NCI-H2107 (cell line): ENCODE measurements at places on chromosomes 3 and 15.

DNA sequence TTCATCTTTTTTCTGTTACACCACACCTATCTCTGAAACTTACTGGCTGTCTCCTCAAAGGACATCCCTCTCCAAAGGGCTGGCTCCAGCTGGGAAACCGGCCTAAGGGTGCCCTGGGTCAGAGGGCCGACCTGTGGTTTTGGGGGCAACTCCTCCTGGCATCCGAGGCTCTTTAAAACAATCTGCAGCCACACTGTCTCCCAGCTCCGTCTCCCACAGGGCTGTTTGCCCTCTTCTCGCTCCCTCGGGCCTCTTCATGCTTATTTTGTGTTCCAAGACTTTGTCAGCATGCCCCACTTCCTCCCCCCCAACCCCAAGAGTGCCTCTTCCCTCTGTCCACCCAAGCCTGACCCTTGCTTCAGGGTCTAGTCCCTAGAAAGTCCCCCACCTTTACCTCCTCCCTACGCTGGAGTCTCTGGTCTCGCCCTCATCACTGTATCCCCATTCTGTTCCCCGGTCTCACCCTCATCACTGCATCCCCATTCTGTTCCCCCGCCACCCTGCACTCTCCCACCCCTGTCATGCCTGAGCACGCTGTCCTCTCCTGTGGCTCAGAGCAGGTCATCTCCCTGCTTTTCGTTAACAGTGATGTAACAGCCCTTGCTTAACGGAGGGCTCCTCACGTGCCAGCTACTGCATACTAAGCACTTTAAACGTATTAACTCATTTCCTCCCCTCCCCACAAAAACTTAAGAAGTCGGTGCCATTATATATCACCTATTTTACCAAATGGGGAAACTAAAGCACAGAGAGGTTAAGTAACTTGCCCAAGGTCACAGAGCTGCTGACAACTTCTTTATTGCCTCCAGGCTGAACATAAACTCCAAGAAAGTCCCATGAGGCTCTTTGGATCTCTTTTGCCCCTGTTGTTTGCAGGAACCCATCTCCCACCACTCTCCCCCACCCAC is 1.1 kb upstream of the CSK start:
- no peak for DNase-seq

GRCh38 chr3:169754711-169755110 is 10.1 kb downstream of the TERC start:
- no peak for DNase-seq

- no peak for DNase-seq
Measured at GRCh38 chr3:5195605-5196004, 8.1 kb downstream of the EDEM1 start.

GRCh38 chr15:69897471-69898237 is 200.1 kb downstream of the TLE3 start:
- DNase-seq = no peak

GRCh38 chr3:11005686-11006256 is 13.2 kb downstream of the SLC6A1 start:
- no peak for DNase-seq

- no peak for DNase-seq
Measured at GRCh38 chr3:194312743-194313281, 38.3 kb downstream of the CPN2 start.

DNA sequence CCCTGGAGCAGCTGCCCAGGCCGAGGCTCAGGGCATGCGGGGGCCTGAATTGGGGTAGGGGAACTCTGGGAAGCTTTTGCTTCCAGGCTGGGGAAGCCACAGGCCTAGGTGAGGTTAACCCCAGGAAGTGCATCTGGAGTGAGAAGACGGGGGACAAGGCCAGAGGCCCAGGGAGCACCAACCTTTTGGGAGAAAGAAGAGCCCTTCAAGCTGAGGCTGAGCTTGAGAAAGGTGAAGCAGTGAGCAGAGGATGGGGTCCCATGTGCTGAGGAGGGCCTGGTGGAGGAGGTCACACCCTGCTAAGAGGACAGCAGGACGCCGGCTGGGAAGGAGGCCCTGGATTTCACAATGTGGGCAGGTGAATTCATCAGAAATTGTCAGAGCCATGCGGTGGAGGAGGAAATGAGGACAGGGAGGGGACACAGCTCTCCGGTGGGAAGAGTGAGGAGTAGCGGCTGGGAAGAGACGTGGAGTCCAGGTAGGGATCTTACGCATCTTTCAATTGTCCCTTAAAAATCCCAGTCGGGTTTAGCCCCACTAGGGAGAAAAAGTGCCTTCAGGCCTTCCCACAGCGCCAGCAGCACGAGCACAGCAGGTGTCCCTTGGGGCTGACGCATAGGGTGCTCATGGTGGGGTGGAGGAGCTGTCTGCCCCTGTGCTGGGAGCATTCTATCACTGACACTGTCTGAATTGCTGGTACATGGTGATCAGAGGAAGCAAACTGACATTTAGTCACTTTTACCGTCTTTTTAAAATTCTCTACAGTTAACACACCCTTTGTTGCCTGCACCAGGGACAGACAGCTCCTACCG is 50.9 kb downstream of the HCN4 start:
- no peak for DNase-seq

GRCh38 chr3:29532473-29532872 is 251.6 kb downstream of the RBMS3 start:
- no peak for DNase-seq

DNA sequence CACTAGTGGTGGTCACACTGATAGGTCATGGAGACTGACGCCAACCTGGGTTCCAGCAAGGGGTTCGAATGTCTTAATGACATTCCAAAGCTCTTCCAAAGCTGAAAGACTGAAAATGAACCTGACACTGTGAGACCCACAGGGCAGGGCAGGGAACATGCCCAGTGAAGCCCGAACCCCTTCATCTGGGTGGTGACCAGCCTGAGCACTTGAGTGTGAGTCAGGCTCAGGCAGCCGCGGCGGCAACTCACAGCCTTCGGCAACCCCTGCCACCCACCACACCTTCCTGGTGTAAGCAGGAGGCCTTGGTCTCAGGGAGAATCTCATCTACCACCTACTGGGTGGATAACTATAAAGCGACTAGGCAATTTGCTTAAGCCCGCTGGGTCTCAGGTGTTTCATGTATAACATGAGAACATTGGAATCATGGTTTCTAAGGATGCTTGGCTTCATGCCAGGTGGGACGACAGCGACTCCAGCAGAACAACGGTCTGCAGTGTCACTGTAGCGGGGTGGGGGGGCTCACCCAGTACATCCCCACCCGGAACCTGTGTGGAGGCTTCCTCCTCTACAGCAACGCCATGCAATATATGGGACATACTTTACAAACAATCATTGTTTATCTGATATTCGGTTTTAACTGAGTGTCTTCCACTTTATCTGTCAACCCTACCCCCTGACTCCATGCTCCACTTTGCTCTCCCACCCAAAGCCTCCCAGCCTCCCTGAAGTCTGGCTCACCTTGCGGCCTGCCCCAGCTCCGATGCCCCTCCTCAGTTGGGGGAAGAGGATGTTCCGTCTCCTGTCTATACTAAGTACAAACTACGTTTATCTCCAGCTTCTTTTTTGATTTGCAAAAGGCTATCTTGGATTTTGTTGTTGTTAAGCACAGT is 125.0 kb upstream of the MEF2A start:
- DNase-seq = no peak

DNA sequence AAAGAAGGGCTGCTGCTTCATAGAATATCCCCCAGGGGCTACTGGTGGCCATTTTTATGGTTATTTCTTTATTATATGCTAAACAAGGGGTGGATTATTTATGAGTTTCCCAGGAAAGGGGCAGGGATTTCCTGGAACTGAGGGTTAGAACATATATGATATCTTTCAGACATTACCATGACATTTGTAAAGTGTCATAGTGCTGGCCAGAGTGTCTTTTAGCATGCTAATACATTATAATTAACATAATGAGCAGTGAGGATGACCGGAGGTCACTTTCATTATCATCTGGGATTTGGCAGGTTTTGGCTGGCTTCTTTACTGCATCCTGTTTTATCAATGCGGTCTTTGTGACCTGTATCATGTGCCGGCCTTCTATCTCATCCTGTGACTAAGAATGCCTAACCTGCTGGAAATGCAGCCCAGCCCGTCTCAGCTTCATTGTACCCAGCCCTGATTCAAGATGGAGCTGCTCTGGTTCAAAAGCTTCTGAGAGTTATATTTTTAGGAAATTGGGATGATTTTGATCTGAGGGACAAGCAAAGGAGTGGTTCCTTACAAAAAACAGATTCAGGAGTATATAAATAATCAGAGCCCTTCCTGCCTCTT is 9.1 kb upstream of the ZBTB20 start:
- no peak for DNase-seq

- DNase-seq = no peak
Measured at GRCh38 chr3:191306428-191306827, 22.8 kb upstream of the CCDC50 start.

DNA sequence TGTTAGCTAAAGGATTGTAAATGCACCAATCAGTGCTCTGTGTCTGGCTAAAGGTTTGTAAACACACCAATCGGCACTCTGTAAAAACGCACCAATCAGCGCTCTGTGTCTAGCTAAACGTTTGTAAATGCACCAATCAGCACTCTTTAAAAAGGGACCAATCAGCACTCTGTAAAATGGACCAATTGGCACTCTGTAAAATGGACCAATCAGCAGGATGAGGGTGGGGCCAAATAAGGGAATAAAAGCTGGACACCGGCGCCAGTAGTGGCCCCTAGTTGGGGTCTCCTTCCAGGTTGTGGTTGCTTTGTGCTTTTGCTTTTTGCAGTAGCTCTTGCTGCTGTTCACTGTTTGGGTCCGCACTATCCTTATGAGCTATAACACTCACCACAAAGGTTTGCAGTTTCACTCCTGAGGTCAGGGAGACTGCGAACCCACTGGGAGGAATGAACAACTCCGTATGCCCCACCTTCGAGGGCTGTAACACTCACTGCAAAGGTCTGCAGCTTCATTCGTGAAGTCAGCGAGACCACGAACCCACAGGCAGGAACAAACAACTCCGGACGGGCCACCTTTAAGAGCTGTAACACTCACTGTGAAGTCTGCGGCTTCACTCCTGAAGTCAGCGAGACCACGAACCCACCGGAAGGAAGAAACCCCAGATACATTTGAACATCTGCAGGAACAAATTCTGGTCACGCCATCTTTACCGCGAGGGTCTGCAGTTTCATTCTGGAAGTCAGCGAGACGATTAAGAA is 1.1 kb upstream of the SUCLG2 start:
- DNase-seq = no peak

DNA sequence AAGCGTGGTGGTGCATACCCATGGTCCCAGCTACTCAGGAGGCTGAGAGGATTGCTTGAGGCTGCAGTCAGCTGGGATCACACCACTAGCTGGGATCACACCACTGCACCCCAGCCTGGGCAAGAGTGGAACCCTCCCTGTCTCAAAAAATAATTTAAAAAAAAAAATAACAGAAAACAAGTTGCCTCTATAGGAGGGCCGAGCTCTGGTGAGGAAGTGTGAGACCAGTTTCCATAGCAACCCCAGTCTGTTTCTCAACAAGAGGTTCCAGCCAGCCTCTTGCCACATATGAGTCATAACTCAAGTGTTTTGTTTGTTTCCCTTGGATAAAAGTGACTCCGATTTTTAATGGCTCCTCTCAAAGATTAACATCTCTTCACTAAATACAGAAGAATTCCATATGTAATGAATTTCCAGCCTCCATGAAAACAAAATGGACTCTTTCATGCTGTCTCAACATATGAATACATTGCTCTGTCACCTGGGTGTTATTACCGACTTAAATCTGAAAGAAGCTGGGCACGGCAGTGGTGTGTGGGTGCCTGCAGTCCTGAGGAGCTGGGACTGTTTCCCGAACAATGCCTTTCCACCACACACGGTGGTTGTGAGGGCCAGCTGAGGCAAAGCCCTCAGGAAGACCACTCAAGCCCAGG is 19.7 kb downstream of the TMEM43 start:
- peak; percentile 51 for DNase-seq

- no peak for DNase-seq
Measured at GRCh38 chr15:29936353-29937049, 114.2 kb upstream of the TJP1 start.

DNA sequence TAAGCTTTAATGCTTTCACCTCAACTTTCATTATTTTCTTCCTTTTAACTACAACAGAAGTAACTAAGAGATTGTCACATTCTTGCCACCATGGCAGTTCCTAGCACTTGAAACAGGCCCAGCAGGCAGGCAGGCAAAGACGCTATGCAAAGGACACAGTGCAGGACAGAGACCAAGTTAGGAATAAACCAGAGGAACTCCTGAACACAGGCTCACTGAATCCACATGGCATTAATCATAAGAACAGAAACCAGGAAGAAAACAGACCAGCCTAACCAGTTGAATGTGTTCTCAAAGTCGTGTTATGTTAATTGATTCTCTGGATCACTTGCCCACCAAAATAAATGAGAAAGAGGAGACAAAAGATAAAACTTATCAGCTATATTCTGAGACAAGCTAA is 397.6 kb downstream of the TBL1XR1 start:
- no peak for DNase-seq

DNA sequence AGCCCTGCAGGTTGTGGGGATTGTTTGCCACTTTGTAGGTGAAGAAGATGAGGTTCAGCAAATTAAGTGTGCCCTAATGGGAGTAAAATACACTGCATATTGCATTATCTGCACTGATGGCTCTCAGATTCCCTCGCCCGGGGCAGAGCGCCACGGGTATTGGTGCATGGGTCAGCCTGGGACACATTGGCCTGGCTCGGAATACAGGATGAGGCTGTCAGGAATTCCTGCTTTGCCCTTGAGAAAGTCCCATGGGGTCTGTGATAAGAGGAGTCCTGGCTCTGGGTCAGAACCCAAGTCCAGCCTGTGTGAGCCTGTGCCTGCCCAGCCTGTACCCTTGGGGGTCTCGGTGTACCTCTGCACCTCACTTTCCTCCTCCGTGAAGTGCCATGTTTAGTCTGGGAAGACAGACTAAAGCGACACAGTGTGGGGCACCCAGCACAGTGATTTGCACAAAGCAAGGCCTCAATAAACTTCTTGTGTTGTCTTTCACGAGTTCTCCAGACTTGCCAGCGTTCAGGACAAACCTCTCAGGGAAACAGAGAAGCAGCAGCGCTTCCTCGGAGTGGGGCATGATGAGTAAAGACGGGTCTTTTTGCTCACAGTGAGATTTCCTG is 107.6 kb downstream of the LRRK1 start:
- DNase-seq = no peak

- no peak for DNase-seq
Measured at GRCh38 chr3:53708001-53708621, 138.1 kb downstream of the CHDH start.

DNA sequence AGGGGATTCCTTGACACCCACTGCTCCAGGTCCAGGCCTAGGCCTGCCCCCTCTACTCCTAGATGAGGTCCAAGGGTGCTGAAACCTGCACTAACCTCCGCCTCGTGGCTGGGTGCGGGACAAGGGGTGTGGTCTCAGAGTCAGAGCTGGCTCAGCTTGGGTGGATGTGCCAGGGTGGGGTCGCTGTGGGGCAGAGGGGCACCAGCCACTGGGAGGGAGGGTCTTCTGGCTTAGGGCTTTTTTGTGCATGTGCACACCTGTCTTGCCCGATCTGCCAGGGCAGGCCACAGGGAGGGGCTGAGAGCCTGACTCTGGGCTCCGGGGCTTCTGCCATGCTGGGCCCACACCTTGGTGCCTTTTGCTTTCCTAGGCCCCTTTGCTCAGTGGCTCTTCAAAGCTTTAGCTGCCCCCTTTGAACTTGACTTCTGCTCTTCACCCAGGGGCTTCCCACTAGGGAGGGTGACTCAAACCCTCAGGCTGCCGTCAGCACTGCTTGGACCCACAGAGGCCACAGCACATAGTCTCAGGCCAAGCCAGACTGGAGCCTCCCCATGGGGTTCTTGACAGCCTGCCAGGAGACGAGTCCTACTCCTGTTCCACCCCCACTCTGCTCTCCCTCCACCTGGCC is 73.0 kb downstream of the KLF13 start:
- DNase-seq = no peak
